ENCODE measurements at places on chromosomes 2 and 18.

GRCh38 chr2:45435316-45435715 is 175.8 kb downstream of the SRBD1 start:
- DNase-seq, result no peak

DNA sequence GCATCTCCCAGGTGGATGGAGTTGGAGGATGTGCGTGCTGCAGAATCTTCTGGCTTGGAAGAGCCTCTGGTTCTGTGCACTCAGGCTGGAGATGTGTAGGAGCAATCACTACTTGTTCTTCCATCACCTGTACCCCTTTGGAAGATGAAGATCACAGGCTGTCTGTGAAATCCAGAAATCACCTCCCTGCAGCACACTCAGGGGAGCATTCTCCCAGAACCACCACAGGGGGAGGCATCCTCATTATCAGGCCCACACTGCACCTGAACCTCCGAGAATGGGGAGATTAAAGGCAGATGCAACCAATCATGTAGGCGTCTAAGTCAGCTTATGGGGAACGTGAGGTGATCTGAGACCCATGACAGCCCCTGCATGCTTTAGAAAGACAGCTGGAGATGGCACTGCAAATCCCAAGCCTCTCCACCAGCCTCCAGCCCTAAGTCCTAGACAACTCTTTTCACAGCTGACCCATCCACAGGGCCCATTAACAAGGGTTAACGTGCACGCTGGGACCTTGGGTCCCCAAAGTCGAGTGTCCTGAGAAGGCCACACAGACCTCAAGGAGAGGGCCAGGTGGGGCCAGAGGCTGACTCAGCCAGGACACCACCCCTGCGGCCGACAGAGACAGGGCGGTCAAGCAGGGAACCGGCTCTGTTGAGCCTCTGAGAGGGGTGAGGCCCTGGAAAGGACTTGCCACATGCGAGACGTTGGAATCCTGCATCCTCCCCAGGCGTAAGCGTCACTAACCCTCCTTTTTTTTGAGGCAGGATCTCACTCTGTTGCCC is 314.9 kb downstream of the EIPR1 start:
- DNase-seq, result no peak

DNA sequence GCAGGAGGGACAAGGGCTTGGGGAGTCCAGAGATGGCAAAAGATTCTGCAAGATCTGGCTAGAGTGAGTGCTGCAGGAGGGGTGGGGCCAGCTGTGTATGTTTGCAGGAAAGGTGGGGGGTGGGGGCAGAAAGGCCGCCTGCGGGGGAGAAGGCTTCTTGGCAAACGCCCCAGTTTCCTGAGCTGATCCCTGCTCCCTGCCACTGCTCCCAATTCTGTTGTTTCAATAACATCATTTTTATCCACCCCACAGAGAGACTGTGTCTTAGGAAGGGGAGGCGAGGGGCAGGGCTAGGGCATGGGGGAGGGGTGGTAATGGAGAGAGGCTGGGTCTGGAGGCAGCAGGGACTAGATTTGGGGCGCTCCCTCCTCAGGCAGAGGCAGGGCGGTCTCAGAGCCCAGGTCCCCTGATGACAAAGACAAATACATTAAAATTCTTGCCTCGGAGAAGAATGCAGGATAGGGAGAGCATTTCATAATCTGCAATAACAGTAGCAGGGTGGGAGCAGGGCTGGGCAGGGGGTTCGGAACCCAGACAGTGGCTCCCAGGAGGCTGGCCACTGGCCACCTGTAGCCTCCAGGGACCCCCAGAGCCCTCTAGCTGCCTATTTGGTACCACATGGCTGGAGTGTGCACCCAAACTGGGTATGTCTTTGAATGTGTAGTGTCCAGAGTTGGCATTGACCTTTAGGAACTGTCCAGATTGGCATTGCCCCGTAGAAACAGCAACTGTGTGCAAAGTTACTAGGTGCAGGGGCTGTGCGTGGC is 2.1 kb upstream of the WNT6 start:
- no peak for DNase-seq

DNA sequence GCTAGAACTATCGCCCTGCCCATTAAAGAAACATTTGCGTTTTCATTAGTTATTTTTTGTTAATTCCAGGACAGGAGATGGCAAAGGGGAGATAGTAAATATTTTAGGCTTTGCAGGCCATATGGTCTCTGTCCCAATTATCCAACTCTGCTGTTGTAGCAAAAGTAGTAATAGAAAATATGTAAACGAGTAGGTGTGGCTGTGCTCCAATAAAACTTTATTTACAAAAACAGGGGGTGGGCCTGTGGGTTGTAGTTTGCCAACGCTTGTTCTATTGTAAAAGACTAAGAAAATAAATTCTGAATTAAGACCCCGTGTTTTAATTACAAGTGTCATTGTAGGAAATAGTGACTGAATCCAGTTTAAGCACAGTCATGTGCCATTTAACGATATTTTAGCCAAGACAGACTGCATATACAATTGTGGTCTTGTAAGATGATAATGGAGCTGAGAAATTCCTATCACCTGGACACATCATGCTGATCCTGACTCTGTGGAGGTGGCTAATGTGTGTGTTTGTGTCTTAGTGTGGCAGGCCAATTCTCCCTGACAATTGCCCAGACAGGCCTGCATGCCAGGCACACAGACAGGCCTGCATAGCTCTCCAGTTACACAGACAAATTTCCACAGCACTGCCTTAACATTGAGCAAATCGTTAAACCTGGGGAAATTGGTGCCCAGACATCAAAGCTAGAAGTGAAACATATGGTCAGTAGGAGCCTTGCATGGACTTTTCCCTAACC is 76.4 kb downstream of the SKA1 start:
- DNase-seq, result no peak

DNA sequence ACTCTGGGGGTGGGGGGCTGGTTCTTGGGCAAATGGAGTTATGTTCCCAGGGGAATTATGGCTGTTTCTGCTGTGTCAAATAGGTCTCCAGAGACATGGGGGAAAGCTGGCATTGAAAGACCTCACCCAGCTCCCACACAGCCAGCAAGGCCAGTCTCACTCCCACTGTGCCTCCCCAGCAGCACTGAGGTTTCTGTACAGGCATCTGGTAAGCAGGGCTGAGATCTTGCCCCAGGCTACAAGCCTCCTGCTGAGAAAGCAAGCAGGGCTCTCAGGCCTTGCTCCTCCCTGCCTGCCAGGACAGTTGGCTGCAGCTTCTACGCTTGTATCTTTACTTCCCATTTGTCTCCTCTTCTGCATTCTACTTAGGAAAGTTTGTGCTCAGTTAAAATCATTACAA is 50.5 kb upstream of the FHOD3 start:
- no peak for DNase-seq

- no peak for DNase-seq
Measured at GRCh38 chr2:225017098-225017685, 25.1 kb downstream of the DOCK10 start.

DNA sequence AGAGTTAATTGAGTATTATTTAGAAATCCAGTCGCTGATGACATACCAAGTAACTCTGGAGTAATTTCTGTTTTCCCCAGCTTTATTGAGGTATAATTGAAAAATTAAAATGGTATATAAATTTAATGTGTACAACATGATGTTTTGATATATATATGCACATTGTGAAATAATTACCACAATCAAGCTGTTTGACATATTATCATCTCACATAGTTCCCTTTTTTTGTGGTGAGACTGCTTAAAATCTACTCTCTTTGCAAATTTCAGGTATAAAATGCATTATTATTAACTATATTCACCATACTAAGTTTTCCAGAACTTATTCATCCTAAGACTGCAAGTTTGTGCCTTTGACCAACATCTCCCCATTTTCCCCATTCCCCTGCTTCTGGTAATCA is 25.0 kb upstream of the SPAG16 start:
- DNase-seq, result no peak

DNA sequence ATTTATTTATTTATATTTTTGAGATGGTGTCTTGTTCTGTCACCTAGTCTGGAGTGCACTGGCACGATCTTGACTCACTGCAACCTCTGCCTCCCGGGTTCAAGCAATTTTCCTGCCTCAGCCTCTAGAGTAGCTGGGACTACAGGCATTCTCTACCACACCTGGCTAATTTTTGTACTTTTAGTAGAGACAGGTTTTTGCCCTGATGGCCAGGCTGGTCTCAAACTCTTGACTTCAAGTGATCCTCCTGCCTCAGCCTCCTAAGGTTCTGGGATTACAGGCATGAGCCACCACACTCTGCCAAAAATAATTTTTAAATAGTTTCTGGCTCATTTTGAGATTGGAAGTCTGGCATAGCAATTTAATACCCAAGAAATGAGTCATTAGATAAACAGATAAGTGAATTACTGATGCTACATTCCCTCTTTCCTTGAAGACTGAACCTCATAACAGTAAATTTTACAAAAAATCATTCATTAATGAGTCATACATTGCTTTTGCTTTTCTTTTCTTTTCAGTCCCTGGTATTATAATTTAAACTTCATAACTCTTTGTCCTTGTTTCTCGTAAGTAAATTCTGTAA is 881.6 kb upstream of the PIK3C3 start:
- no peak for DNase-seq

DNA sequence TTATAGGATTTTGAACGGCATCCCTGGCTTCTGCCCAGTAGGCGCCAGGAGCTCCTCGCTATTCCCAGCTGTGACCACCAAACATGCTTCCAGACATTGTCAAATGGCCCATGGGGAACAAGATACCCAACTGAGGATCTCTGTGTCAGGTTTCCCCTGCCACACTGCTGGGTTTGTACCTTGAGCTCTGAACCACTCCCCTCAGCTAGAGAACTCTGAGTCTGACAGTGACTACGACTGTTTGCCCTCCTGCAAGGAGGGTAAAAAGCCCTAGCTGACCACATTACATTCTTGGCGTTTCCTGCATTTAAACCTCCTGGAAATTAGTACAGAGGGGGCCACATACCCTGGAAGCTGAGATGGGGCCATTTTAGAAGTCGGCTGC is 12.4 kb downstream of the LRRFIP1 start:
- DNase-seq, result no peak

DNA sequence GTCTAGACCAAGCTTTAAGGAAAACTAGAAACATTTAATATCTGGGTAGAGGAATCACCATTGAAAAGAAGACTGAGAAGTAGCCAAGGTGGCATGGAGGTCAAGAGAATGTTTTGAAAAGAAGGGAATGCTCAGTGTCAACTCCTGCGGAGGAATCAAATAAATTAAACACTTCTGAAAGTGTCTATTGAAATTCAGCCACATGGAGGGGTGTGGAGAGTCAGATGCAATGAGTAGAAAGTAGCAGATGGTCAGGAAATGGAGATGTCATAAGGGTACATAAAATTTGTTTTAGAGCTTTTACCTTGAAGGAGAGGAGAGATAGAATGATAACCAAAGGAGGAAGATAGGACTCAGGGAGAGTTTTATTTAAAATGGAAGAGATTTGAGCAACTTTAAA is 35.1 kb downstream of the NLRC4 start:
- peak; percentile 5 for DNase-seq

- no peak for DNase-seq
Measured at GRCh38 chr2:180122874-180123273, 115.8 kb upstream of the CWC22 start.

- no peak for DNase-seq
Measured at GRCh38 chr2:127678531-127678930, 3.2 kb upstream of the LIMS2 start.

- DNase-seq, result no peak
Measured at GRCh38 chr2:5990086-5990485, 297.9 kb downstream of the SOX11 start.

GRCh38 chr2:161434118-161434517 is 18.0 kb downstream of the TBR1 start:
- DNase-seq, result no peak

DNA sequence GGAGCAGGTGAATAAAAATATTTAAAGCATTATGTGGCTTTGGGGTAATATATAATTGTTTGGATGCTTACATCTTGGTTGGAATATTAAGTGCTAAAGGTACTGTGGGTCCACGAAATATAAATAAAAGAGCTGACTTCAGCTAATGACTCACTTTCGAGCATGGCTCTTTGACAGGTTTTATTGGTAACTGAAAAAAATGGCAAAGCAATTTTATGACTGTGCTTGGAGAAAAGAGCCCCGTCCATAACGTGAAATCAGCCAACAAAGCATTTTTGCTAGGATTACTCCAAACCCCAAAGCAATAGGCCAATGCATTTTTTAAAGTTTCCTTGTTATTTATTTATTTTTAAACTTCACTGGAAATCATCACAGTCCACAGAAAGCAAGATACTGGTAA is 397.2 kb upstream of the CDH19 start:
- no peak for DNase-seq

DNA sequence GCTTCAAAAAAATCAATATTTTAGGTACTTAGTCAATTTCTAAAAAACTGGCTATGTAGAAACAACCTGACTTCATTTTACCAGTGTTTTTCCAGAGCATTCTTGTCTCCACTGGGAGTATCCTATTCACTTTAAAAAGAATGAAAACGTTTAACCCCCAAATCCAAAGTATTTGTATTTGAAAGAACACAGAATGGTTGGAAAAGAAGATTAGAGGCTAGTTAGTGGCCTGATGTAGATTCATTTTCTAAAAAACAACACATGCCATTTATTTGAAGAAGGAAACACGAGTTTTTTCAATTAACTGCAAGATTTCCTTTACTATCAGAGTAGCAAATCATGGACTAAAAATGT is 74.6 kb downstream of the PLEKHM3 start:
- no peak for DNase-seq

DNA sequence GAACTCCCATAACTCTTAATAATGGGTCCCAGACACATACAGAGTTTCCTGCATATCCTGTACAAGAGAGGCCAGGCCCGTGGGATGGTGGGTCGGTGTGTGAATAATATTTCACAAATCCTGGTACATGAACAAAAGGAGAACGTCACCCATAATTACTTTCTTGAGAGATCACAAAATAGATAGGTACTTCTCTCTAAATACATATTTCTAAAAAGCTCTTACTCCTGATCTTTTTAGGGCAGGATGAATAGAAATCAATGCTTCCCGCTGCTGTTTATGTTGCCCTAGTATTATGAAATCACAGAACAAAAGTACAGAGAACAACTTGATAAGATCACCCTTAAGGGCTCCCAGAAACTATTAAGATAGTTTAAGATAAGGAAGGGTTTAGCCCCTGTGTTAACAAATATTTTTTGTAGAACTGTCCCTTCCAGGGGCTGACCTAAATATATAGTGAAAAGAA is 5.4 kb downstream of the IRS1 start:
- DNase-seq, result no peak

DNA sequence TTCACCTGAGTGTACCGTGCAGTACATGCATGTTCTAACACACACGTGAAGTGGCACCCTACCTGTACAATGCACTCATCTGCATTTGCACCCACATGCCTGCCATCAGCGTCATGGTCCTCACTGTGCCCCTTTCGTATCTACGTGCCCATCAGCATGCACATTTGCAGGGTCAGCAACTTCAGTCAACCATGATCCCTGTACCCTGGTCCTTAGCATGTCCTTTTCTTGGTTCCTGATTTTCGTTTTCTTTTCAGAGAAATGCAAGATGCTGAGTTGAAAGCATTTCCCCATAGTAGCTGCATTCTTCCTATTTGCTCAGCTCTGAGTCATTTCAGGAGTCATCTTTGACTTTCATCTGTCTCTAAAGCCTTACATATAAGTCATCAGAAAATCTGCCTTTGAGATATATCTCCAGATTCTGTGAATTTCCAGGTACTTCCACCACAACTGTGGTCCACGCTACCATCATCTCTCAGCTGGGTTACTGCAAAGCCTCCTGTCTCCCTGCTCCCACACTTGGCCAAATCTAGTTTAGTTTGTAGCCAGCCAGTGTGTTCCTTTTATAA is 14.7 kb upstream of the PUM2 start:
- DNase-seq, result no peak

- DNase-seq, result no peak
Measured at GRCh38 chr2:145339646-145340045, 819.7 kb upstream of the ZEB2 start.

GRCh38 chr18:79681484-79682387 is 2.1 kb downstream of the CTDP1 start:
- no peak for DNase-seq

Measured in G401 (cell line).